Anterior cingulate cortex (tissue), 58 donors: ENCODE measurements at places on chromosomes 11 and 22.

DNA sequence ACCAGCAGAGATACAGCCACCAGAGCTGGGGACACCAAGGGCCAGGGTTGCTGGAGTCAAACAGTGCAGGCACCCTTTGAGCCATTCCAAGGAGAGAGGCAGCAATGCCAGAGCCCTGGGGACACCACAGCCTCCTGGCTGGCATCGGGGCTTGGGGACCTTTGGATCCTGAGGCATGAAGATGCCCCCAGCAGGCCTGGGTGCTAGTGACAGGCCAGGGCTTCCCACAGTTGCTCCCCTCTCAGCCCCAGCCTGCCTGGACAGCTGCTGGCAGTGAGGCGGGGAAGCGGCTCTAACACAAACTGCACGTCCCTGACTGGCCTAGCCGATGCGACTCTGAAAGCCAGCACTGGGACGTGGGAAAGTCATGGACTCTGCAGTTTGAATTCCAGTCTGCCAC is 2.7 kb downstream of the CD5 start:
- DNase-seq = no peak

- DNase-seq = no peak
Observed at GRCh38 chr11:47388697-47389576, 10.6 kb upstream of the SPI1 start.

GRCh38 chr11:116990061-116990473 is 108.2 kb downstream of the SIK3 start:
- no peak for DNase-seq

- DNase-seq = no peak
Observed at GRCh38 chr11:128039140-128040021, 548.0 kb downstream of the ETS1 start.

- DNase-seq = no peak
Observed at GRCh38 chr11:71446942-71447688, 1.1 kb downstream of the DHCR7 start.

GRCh38 chr11:113553915-113554314 is 78.7 kb upstream of the DRD2 start:
- no peak for DNase-seq

DNA sequence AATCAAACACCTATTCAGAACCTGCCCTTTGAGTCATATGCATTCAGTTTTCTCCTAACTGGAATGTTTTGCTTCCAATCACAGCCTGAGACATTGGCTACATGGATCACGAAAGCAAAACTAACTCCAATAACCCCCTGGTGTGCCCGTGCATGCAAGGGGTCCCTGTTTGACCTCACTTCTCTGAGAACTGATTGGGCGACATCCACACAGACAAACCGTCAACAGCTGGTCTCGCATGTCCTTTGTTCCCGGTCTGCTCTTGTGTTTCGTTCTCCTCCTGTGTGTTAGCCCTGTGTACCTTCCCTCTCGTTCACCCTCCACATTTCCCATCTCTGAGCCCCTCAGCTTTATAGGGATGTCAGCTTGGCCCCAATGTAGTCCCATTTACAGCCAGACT is 67.2 kb upstream of the TTC12 start:
- DNase-seq = no peak
